Ureter (tissue), 1 donor: ENCODE measurements at places on chromosomes 2 and 18. TPM values are rescaled to one million over a fixed set of nuclear protein-coding genes. Genes with fewer than 3 reads are reported as not detected.

- DNase-seq, result no peak
Measured at GRCh38 chr2:190887089-190887488, 6.5 kb downstream of the GLS start.

DNA sequence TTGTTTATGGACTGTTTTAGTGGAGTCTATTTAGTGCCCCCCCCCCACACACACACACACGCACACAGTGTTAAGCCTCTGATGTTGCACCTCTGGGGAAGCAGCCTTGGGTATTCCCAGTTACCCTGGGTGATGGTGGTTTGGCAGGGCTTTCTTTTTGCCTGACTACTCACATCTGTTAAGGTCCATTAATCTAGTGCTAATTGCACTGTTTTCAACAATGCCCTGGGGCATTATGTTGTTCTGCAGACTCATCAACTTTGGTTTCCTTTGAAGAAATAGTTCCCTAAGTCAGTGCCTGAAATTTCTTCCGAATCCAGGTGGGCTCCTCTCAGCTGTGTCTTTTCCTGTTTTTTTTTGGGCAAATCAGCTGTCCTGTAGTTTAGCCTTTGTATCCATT, 34.7 kb downstream of the SPOPL start:
- DNase-seq, result no peak

GRCh38 chr2:220748875-220749479, 823.1 kb downstream of the EPHA4 start:
- DNase-seq, result no peak

- DNase-seq, result no peak
Measured at GRCh38 chr2:175792881-175793280, 209.2 kb downstream of the LNPK start.

DNA sequence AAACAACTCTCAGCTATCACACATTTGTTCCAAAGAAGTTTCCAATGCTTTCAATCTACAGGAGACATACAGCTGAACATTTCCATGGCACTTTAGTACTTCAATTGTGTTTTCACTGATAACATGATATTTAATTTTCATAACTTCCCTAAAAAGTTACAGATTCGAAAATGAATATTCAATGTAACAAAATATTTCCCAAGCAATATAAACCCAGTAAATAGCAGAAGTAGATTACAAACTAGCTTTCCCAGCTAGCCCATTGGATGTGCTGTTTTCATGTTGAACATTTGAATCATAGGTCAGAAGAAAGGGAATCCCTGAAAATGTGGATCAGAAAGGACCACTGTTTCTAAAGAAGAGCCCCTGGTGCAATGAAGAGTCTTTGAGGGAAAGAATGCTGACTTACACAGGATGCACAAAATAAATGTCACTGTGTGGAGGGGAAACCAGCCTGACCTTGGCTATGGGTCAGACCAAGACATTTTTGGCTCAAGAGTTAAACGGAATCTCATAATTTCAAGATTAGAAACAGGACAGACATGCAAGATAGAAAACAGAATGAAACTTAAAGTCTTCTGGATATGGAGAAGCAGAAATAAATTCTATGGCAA, 22.5 kb downstream of the CYTIP start:
- DNase-seq, result no peak

GRCh38 chr2:228983700-228984099, 287.4 kb downstream of the PID1 start:
- no peak for DNase-seq

GRCh38 chr2:202035941-202036372, 2.3 kb downstream of the FZD7 start:
- no peak for DNase-seq

DNA sequence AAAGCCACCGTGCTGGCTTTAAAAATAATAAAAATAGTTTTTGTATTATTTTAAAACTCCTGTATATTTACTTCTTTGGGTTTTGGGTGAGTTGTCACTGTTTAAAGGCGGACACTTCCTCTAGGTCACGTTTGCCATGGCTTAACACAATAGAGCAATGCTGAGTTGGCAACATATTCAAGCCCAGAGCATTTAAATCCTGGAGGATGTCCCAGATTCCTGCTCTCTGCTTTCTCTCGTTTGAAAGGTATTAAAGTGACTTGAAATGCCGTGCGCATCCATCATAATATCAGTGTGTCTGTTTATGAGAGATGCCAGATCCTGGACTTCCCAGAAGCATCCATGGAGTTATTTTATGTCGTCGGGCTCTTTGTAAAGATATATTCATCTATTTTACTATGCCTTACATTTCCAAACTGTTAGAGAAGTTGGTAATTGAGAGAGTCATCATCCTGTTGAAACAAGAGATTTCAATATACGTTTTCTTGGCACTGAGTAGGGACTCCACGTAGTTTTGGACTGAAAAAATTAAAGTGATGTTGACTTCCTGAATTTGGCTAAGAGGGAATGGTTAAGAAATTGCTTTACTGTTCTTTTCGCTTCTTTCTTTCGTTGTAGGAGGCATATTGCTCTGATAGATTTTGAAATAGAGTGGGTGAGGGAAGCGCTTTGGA, 150.6 kb downstream of the ZNF236 start:
- DNase-seq, result no peak

The TUBA4B gene
- not detected for total RNA-seq

The SOWAHC gene
- 19.6 TPM for total RNA-seq
